Stomach (tissue), 19 donors: ENCODE measurements at places on chromosomes 16 and 17. TPM values are rescaled to one million over a fixed set of nuclear protein-coding genes. Genes with fewer than 3 reads are reported as not detected.

DNA sequence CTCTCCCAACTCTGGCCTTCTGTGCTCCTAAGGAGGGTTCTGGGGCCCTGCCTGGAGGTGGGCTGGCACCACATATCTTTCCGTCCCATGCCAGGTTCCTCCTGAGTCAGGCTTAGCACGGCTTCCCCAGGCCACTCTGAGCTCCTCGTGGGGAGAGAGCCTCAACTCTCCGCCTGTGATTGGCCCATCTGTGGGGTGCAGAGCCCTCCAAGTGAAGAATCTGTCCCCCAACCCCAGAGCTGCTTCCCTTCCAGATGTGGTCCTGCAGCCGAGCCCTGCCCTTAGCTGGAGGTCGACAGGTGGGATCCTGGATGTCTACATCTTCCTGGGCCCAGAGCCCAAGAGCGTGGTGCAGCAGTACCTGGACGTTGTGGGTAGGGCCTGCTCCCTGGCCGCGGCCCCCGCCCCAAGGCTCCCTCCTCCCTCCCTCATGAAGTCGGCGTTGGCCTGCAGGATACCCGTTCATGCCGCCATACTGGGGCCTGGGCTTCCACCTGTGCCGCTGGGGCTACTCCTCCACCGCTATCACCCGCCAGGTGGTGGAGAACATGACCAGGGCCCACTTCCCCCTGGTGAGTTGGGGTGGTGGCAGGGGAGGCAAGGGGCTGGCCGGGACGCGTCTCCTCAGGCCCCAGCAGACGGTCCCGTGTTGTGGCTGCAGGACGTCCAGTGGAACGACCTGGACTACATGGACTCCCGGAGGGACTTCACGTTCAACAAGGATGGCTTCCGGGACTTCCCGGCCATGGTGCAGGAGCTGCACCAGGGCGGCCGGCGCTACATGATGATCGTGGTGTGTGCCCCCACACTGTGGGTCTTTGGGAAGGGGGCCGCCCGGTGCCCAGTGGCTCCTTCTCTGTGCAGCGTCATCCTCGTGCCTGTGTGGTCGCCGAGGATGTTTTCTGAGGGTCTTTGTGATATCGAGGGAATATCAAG, 6.9 kb downstream of the GAA start:
- peak; percentile 1 for DNase-seq
- no peaks in the 10 kb centered on the region for H3K27me3 ChIP-seq
- no peak overlapping the region for H3K27ac ChIP-seq

DNA sequence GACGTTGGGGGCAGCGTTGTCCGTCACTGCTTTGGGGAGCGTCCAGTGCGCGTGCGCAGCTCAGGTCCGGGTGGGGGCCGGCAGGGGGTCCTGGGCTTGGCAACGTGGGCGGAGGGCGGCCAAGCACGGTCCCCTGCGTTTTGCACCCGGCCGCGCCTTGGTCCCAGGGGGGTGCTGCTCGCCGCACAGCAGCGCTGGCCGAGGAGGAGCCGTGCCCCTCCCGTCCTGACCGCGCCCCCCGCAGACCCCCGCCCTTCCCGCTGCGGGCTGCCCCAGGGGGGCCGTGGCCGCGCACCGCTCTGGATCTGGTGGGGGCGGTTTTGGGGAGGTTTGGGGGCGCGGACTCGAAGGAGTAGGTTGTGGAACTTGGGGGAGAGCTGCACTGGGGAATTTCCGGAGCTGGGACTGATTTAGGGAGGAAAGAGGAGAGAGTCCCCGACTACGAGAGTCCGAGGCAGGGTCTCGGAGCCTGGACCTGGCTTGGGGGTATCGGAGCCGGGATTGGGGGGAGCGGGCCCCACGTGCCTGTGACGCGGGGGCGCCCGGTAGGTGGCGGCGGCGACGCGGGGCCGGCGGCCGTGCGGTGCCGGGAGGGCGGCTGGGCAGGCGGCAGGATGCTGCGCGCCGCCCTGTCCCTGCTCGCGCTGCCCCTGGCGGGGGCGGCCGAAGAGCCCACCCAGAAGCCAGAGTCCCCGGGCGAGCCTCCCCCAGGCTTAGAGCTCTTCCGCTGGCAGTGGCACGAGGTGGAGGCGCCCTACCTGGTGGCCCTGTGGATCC, at the start of gene SLC9A5:
Gene SLC9A5, plus strand, starts transcription at position 579 of the 777 bp plus-strand sequence. Its CDS starts 36 bp downstream, at position 615.
- peak within 1 kb of the TSS; percentile 95 for H3K27ac ChIP-seq
- peak within 1 kb of the TSS; percentile 72 for H3K4me3 ChIP-seq
- peak; percentile 69 for DNase-seq
- H3K27me3 ChIP-seq: no peaks in the 10 kb centered on the region
- H3K4me1 ChIP-seq: peaks cover 54% of the 10 kb centered on the region

GRCh38 chr16:81755915-81756614, 23.0 kb upstream of the PLCG2 start:
- no peak overlapping the region for H3K4me3 ChIP-seq
- no peaks in the 10 kb centered on the region for H3K27me3 ChIP-seq
- H3K27ac ChIP-seq: no peak overlapping the region
- peak; percentile 43 for DNase-seq

GRCh38 chr17:57514614-57515013, 230.5 kb downstream of the CCDC182 start:
- no peak overlapping the region for H3K27ac ChIP-seq
- H3K36me3 ChIP-seq: no peaks in the 10 kb centered on the region
- peaks cover 13% of the 10 kb centered on the region for H3K4me1 ChIP-seq

DNA sequence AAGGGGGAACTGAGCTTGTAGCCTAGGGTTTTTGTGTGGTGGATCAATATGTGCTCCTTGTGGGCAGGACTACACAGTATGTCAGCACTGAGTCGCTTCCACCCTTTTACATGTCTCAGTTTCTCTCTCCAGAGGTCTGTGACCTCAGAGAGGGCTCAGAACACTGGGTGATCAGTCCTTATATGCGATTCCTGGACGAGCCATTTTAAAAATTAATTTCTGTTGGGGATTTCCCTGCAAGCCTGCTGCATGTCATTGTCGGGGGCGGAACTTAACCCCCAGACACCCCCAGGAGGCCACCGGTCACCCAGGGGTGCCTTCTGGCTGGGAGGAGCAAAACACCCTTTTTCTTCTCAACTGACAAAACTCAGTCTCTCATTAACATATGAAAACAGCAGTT, 14.1 kb downstream of the DHRS7B start:
- no peak overlapping the region for H3K27ac ChIP-seq
- no peaks in the 10 kb centered on the region for H3K4me1 ChIP-seq
- DNase-seq: no peak
- H3K27me3 ChIP-seq: no peaks in the 10 kb centered on the region

ADAMTS18 gene
- not detected for total RNA-seq

DNA sequence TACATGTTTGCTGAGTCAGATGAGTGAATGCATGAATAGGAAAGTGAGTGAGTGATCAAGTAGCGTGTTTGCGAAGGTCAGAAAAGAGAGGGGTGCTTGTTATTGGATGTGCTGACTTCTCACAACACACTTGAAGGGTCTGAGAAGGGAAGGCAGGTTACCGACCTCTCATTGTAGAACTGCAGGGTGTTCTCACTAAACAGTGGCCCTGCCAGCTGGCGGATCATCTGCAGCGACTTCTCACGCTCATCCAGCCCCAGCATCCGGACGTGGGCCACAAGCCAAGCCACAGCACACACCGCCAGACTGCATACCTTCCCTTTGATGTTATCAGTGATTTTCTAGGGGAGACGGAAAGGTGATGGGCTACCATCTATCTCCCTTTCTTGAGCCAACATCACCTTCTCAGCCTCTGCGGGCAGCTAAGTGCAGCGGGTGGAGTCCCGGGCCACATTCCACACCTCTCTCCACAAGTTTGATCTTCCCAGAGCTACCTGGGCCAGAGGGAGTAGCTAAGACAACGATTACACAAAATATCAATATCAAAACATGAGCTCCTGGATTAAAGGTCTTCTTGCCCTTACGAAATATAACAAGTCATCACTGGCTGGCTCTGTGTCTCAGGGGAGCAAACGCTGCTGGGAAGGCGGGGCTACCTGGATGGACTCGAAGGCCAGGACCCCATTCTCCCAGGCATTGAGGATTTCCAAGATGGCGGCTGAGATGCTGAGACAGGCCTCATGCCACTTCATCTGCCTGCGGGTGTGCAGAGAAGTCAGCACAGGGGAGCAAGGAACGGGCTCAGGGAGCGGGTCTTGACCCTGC, 11.0 kb downstream of the CSF3 start:
- no peaks in the 10 kb centered on the region for H3K27me3 ChIP-seq
- H3K27ac ChIP-seq: no peak overlapping the region
- H3K36me3 ChIP-seq: peaks cover 81% of the 10 kb centered on the region

GRCh38 chr17:63537991-63538692, 12.1 kb upstream of the DCAF7 start:
- peaks cover 7% of the 10 kb centered on the region for H3K27me3 ChIP-seq
- peaks cover 8% of the 10 kb centered on the region for H3K4me1 ChIP-seq
- no peaks in the 10 kb centered on the region for H3K36me3 ChIP-seq
- peak overlapping the region; percentile 24 for H3K4me3 ChIP-seq

DNA sequence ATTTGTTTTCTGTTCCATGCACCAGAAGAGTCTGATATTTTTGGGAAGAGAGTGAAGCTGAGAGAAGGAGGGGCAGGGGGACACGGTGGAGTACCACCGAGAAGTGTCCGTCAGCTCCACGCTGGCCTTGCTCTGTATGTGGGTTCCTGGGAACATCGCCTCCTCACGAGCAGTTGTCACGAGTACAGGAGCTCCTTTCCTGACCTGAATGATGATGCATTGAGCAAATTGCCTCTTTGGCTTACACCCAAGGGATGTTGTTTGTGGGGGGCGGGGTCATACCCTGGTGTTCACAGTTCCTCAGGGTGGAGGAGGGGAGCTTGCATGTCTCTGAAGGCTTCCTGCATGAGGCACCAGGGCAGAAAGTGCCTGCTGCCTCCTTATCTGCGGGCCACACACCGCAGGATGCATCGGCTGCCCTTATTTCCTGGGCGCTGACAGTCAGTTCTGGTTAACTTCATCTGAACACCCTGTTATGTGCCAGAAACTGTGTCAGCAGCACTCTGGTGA, 36.2 kb downstream of the RGS9 start:
- no peaks in the 10 kb centered on the region for H3K27me3 ChIP-seq
- H3K27ac ChIP-seq: peak overlapping the region; percentile 1
- peak; percentile 76 for DNase-seq
- H3K4me3 ChIP-seq: no peak overlapping the region
- H3K36me3 ChIP-seq: peaks cover 13% of the 10 kb centered on the region
- no peaks in the 10 kb centered on the region for H3K4me1 ChIP-seq

DNA sequence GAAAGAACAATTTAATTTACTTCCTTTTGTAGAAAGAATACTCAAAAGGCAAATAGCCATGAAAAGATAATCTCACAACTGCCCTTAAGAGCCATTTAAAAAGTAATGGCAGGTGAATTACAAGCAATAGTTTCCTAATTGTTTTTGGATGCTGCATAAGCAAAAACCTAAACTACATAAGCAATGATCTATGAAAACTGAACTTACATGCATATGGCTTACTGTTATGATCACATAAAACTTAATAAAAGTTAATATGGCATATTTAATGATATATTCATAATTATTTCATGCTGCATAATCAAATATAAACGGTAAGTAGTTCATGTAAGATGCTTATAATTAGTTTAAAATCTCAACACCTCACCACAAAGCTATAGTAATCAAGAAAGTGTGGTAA, 18.6 kb downstream of the BRCA1 start:
- DNase-seq: no peak
- no peak overlapping the region for H3K4me3 ChIP-seq
- H3K27ac ChIP-seq: no peak overlapping the region

TMC7 gene
- total RNA-seq: 23.8 TPM

- no peaks in the 10 kb centered on the region for H3K36me3 ChIP-seq
- peak overlapping the region; percentile 3 for H3K27ac ChIP-seq
- H3K4me3 ChIP-seq: no peak overlapping the region
- H3K27me3 ChIP-seq: no peaks in the 10 kb centered on the region
Observed at GRCh38 chr17:40597556-40598300, 32.5 kb upstream of the CCR7 start.

DNA sequence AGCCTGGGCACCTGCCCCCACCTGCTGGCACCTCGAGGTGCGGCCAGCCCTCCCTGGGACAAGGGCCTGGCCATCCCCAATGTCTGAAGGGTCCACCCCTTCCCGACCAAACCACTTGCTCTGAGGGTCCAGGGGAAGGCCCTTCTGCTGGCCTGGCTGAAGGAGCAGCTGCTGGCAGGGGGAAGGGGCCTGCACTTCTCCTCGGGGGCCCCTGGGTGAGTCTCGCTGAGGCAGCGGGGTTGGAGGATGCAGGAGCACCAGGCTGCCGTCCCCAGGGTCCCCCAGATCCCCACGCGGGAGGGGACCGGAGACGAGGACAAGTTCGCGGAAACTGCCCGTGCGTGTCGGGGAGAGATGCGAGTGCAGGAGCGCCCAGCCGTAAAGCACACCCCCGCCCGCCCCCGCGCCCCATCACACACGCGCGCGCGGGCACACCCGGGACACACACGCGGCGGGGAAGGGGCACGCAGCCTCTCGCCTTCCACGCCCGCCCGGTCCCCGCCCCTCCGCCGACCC, 725 bp upstream of the CACNA1H start:
- peak overlapping the region; percentile 54 for H3K4me3 ChIP-seq
- DNase-seq: peak; percentile 72

DNA sequence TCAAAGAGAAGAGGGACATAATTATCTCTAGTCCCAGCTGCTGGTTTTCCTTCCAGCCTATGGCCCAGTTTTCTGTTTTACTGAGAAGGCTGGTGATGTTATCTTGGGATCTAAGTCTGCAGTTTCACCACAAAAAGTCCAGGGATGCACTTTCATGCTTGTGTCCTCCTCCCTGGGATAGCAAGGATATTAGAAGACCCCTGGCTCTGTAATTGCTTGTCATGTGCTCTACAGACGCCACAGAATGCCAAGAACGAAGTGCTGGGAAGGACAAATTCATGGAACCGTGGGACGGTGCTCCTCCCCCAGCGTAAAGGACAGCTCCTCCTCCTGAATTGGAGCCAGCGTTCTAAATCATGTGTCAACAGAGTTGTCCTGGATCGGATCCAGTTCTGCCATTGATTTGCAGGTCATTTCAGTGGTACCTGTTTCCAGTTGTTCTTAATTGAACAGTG, 8.6 kb downstream of the MAPT start:
- peaks cover 25% of the 10 kb centered on the region for H3K27me3 ChIP-seq
- H3K36me3 ChIP-seq: no peaks in the 10 kb centered on the region
- H3K4me1 ChIP-seq: no peaks in the 10 kb centered on the region
- H3K27ac ChIP-seq: no peak overlapping the region
- H3K4me3 ChIP-seq: no peak overlapping the region

DNA sequence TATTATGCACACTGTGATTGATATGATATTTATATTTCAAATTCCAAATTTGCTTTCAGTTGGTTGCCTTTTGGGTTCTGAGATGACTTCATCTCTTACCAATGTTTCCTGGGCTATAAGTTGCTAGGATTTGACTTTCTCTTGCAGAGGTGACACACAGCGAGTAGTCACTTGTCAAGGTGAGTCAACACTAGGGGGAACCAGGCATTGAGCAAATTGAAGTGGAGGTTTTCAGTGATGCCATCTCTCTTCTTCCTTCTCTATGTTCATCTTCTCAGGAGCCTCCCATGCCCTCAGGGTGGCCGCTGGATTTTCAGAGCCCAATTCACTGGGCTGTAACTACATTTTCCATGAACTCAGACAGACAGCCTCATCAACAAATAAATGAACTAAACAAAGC, 6.0 kb upstream of the CPD start:
- H3K36me3 ChIP-seq: no peaks in the 10 kb centered on the region
- no peaks in the 10 kb centered on the region for H3K27me3 ChIP-seq
- no peak for DNase-seq
- no peak overlapping the region for H3K4me3 ChIP-seq
- H3K27ac ChIP-seq: no peak overlapping the region
- H3K4me1 ChIP-seq: peaks cover 26% of the 10 kb centered on the region

CDH1 gene
- total RNA-seq: 567 TPM
